ENCODE measurements at places on chromosomes 16 and 17.

DNA sequence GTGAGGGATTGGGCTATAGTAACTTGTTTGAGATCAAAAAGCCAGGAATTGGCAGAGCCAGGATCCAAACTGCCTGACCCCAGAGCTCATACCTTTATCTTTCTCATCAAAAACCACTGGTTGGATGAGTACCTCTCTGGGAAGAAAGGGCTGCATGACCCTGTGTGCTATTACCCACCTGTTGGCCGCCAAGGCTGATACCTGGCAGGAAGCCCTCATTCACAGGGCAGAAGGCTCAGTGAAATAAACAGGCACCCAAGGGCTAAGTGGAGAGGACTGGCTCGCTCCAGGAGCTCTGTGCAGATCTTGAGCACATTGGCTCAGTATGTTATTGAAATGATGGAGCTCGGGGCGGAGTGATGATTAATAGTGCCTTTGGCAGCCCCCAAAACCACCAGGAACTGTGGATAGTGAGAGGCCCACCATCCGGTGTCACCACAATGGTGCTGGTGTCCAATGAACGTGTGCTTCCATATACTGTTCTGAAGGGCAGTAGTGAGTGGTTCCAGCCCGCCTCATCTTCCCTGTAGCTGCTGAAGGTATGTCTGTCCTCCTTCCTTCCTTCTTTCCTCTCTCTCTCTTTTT is 197.6 kb downstream of the MSI2 start:
- H3K36me3 ChIP-seq: no peaks in the 10 kb centered on the region
- H3K4me3 ChIP-seq: no peak overlapping the region
- peak overlapping the region; percentile 48 for H3K27ac ChIP-seq
- no peak for DNase-seq
- no peaks in the 10 kb centered on the region for H3K27me3 ChIP-seq
- peaks cover 61% of the 10 kb centered on the region for H3K4me1 ChIP-seq

DNA sequence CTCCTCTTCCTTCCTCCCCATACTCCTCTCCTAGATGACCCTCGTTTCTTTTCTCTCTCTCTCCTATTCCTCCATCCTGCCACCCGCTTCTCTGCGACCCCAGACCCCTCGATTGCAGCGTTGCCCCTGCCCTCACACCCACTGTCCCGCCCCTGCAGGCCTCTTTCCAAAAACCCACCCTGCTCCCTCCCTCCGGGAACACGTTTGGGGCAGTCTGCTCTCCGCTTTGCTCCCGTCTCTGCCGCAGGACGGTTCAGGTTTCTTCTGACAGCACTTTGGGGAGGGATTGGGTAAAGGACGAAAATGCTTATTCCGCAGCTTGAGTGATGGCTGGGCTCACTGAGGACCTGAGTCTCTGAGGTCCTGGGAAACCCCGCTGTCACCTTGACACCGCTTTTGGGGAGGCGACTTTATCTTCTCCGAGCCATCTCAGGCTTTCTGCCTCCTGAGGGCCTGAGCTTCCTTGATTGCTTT is 690 bp downstream of the NDE1 start:
- H3K27ac ChIP-seq: peak overlapping the region; percentile 91
- peak; percentile 22 for DNase-seq
- H3K27me3 ChIP-seq: no peaks in the 10 kb centered on the region
- H3K4me3 ChIP-seq: peak overlapping the region; percentile 89

DNA sequence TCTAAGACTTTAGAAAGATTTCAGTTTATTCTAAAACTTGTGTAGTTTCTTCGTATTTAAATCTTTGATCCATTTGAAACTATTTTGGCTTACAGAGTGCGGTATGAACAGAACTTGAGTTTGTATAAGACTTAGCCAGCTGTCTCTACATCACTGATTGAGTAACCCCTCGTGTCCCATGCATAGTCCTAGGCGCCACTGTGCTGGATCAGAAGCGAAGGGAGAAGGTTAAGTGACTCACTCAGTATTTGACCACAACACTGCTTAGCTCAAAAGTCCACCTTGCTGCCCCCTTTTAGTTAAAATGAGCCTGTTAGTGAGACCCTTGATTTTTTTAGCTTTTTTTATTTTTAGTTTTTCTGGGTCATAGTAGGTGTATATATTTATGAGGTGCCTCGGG is 28.4 kb downstream of the CD300LB start:
- H3K4me1 ChIP-seq: no peaks in the 10 kb centered on the region
- H3K27me3 ChIP-seq: peaks cover 3% of the 10 kb centered on the region
- no peak overlapping the region for H3K4me3 ChIP-seq
- no peak overlapping the region for H3K27ac ChIP-seq
- DNase-seq: no peak
- H3K36me3 ChIP-seq: no peaks in the 10 kb centered on the region

GRCh38 chr17:39738568-39738901 is 797 bp downstream of the GRB7 start:
- H3K4me1 ChIP-seq: peaks cover 16% of the 10 kb centered on the region
- no peaks in the 10 kb centered on the region for H3K36me3 ChIP-seq
- DNase-seq: peak; percentile 38
- H3K4me3 ChIP-seq: no peak overlapping the region
- H3K27me3 ChIP-seq: no peaks in the 10 kb centered on the region

DNA sequence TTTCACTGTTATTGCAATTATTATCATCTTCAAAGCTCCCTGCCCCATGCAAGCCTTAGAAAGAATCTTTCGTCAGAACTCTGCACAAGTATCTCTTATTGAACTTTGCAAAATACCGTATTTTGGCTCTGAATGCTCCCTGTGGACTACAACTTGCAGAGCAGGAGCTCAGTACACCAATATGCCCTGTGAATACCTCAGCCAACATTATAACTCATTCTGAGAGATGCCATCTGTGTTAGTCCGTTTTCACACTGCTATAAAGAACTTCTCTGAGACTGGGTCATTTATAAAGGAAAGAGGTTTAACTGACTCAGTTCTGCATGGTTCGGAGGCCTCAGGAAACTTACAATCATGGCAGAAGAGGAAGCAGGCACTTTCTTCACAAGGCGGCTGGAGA is 87.2 kb upstream of the XYLT1 start:
- no peak overlapping the region for H3K4me3 ChIP-seq

DNA sequence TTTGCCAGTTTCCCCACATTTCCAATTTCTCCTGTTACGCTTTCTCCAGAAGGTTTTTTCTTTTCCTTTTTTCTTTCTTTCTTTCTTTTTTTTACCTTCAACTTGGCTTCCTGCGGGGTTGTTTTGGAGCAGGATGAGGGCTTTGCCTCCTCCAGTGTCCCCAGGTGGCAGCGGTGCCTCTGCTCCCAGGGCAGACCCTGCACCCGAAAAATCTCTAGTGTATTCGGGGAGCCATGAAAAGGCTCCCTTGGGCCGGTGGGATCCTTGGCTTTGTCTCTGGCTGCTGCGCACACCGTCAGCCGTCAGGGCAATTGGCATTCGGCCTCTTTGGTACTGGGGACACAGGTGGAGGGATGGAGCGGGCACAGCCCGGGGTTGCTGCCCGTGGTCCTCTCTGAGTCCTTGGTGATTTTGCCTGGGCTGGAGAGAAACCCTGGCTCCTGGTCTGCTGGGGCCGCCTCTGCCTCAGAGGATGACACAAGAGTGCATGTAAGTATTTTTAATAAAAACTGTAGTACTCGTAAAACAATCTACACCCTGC is 846 bp downstream of the ITGB3 start:
- no peak overlapping the region for H3K27ac ChIP-seq
- no peak overlapping the region for H3K4me3 ChIP-seq
- H3K27me3 ChIP-seq: peaks cover 33% of the 10 kb centered on the region
- DNase-seq: no peak

GRCh38 chr17:75566834-75567233 is 20.8 kb upstream of the MYO15B start:
- H3K27me3 ChIP-seq: no peaks in the 10 kb centered on the region
- no peak overlapping the region for H3K4me3 ChIP-seq
- H3K36me3 ChIP-seq: peaks cover 29% of the 10 kb centered on the region
- H3K27ac ChIP-seq: no peak overlapping the region
- no peak for DNase-seq

- H3K4me1 ChIP-seq: no peaks in the 10 kb centered on the region
- H3K36me3 ChIP-seq: no peaks in the 10 kb centered on the region
- no peak for DNase-seq
- peaks cover 2% of the 10 kb centered on the region for H3K27me3 ChIP-seq
These were observed 9.4 kb upstream of the GCGR start for GRCh38 chr17:81794509-81794908.
